ENCODE measurements at places on chromosomes 4 and X.

GRCh38 chr4:532588-533317, 33.7 kb downstream of the PIGG start:
- no peak for DNase-seq

DNA sequence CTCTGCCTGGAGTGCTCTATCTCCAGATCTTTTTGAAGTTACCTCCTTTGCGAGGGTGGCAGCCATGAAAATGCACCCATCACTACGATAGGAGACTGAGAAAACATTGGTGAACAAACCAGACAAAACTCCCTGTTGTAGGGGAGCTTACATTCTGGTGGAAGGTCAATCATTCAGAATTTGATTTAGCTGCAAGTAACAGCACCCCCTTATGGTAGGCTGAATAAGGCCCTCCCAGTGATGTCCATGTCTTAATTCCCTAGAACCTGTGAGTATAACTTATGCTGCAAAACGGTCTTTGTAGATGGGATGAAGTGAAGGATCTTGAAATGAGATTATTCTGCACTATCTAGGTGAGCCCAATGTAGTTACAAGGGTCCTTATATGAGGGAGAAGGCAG, 5.6 kb upstream of the TEC start:
- no peak for DNase-seq

GRCh38 chr4:120688791-120689190, 233.7 kb downstream of the PRDM5 start:
- no peak for DNase-seq

GRCh38 chrX:46202733-46203514, 342.3 kb downstream of the ZNF674 start:
- DNase-seq, result no peak

GRCh38 chr4:185999207-185999606, 69.7 kb upstream of the TLR3 start:
- no peak for DNase-seq

DNA sequence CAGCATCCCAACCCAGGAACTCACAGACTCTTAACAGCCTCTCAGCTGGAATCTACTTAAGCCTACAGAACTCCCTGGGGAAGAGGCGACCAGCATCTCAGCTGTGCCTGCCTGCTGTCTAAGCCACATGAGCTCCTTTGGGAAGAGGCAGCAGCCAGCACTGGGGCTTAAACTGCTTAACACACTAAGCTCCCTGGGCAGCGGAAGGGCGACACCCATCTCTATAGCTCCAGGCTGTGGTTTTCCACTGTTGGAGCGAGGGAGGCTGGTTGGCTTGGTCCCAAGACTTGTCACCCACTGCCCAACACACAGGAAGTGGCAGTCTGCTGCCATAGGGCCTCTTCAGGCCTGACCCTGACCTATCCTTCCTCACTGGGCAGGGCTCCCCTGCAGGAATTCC, 1544.1 kb upstream of the ADGRL3 start:
- DNase-seq, result no peak

GRCh38 chr4:122053186-122053585, 98.9 kb upstream of the BLTP1 start:
- DNase-seq, result no peak

- peak; percentile 43 for DNase-seq
Measured at GRCh38 chr4:74886484-74886883, 46.4 kb upstream of the PARM1 start.

- no peak for DNase-seq
Measured at GRCh38 chr4:5770051-5770450, 59.0 kb downstream of the EVC start.

DNA sequence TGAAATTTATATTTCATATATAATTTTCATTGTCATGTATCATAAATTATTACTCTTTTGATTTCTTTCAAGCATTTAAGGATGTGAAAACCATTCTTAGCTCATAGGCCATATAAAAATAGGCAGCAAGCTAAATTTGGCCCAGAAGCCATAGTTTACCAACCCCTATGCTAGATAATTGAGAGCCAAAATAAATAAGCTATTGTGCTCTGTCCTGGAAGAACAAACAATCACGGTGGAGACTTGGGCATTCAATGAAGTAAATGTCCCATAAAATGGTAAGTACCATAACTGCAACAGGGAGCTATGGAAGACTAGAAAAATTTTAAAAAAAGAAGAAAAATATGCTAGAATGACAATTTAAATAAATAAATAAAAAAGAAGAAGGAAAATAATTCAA, 60.9 kb upstream of the PACRGL start:
- DNase-seq, result peak; percentile 77

- no peak for DNase-seq
Measured at GRCh38 chr4:188092824-188093223, 16.6 kb downstream of the TRIML2 start.

- DNase-seq, result no peak
Measured at GRCh38 chrX:136048446-136048845, 63.2 kb downstream of the SLC9A6 start.

- no peak for DNase-seq
Measured at GRCh38 chrX:121649417-121649816, 602.0 kb downstream of the GLUD2 start.

GRCh38 chrX:153471663-153472280, 1.4 kb upstream of the HAUS7 start:
- no peak for DNase-seq

DNA sequence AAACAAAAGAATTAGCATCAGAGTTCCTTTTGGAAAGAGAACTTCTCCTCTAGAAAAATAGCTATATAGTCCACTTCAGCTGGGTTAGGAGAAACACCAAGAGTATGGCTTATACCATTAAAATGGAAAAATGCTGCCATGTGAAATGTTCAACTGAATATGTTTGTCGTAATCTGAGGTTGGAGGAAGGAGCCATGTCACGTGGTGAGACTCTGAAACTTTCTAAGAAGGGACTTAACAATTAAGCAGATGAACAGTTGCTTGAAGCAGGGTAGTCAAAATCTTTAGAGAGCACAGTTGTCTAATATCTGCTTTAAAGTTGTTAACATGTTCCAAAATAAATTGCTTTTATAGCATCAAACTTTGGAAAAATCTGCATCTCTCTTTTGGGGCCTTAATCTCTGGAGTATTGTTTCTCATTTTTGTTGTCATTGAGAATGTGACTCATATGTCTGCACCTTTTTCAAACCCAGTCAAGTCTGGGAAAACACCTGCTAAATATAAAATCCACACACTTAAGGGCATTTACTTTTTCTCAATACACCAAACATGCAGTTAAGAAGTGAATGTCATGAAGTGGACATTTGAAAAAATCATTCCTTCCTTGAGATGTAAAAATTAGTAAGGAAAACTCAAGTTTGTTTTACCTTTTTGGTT, 168.8 kb upstream of the PDE5A start:
- DNase-seq, result no peak

DNA sequence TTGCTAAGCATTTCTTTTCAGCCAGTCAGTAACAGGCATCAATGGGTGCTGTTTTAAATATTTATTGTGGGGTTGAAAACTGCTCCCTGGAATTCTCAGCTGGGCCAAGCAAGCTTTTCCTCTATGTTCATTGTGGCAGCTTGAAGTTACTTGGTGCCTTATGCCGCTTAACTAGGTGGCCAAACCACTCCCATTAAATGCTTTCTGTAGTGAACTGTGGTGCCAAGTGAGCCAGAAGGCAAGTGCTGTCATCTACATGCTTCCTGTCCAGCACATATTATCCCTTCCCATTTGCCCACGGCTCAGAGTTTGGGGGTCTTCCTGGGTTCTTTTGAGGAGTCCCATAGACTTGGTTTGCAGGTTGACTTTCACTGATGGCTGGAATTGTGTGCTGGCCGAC, 64.8 kb downstream of the TAB3 start:
- DNase-seq, result no peak

GRCh38 chr4:23423540-23423939, 466.3 kb downstream of the PPARGC1A start:
- DNase-seq, result no peak

Data from NCI-H774 (cell line).